Activated T-helper 9 cell treated with anti-CD3 and anti-CD28 coated beads, Interleukin-2, amount 50 U/mL, for 16 hours (primary cell): ENCODE measurements at places on chromosomes 3 and 15.

GRCh38 chr15:66845266-66845785 is 143.3 kb downstream of the SMAD6 start:
- DNase-seq = no peak

- no peak for DNase-seq
Measured at GRCh38 chr3:64438812-64439211, 213.5 kb upstream of the PRICKLE2 start.

- DNase-seq = no peak
Measured at GRCh38 chr3:106431721-106432120, 562.9 kb upstream of the CBLB start.

GRCh38 chr3:175118382-175118941 is 259.3 kb downstream of the NAALADL2 start:
- DNase-seq = no peak

DNA sequence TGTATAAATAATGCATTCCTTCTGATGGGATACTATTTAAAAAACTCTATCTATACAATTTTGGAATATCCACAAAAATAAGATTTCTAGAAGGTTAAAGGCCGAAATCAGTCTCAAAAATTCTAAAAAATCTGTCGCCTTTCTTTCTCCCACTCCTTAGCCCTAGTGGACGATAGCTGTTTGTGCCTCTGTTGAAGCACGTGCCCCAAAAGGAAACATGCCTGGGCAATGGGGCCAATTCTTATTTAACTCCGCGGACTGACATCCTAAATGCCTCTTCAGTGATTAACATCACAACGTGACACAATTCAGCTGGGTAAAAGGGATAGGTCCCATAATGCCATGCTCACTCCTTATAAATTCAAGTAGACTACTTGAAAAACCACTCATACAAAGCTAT is 65.1 kb downstream of the GAP43 start:
- DNase-seq = no peak

GRCh38 chr3:155196131-155197021 is 97.1 kb downstream of the STRIT1 start:
- DNase-seq = no peak

- no peak for DNase-seq
Measured at GRCh38 chr3:146884296-146884695, 279.1 kb upstream of the PLSCR5 start.

- no peak for DNase-seq
Measured at GRCh38 chr15:25180606-25181292, 226.0 kb downstream of the SNRPN start.

- no peak for DNase-seq
Measured at GRCh38 chr3:42214064-42214463, 51.9 kb downstream of the CCK start.

DNA sequence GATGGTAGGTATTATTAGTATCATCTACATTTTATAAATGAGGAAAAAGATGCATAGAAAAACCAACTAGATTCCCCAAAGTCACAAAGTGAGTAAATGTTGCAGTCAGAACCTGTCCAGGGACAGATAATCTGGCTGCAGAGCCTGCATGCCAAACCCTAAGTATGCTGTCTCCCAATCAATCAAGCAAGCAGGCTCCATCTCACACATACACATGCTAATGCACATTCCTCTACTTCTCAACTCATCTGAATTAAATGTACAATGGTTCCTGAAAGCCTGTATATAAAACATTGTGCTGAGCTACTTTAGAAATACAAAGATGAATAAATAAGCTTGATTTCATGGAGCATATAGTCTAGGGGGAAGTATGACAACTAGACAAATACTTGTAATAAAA is 101.0 kb downstream of the CBLB start:
- DNase-seq = no peak

- DNase-seq = no peak
Measured at GRCh38 chr3:57746156-57747010, 9.7 kb upstream of the SLMAP start.
